ENCODE measurements at places on chromosomes 16 and 17.

- DNase-seq = no peak
Measured at GRCh38 chr16:85901773-85902365, 2.9 kb downstream of the IRF8 start.

GRCh38 chr16:56022818-56023217 is 147.6 kb upstream of the CES5A start:
- no peak for DNase-seq

- DNase-seq = no peak
Measured at GRCh38 chr16:81810361-81810760, 31.3 kb downstream of the PLCG2 start.

- DNase-seq = no peak
Measured at GRCh38 chr16:26102369-26102768, 410.6 kb downstream of the HS3ST4 start.

DNA sequence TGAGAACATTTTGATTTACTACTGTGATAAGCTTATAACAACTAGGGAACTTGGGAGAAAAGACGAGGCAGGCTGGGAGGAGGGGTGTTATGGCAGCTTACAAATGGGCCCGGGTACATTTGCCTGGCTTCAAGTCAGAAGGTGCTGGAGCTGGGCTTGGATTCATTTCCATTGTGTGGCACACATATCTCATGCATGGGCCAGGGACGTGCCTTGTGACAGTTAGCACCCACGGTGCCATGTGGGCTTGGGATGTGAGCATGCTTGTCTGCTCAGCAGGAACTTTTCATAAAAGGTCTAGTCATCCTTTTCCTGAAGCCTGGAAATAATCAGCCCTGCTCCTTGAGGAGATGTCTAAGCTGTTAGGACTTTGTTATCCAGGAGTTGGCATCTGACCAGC is 572.2 kb downstream of the CDH13 start:
- DNase-seq = no peak

GRCh38 chr16:79542237-79542774 is 58.2 kb downstream of the MAF start:
- DNase-seq = no peak

DNA sequence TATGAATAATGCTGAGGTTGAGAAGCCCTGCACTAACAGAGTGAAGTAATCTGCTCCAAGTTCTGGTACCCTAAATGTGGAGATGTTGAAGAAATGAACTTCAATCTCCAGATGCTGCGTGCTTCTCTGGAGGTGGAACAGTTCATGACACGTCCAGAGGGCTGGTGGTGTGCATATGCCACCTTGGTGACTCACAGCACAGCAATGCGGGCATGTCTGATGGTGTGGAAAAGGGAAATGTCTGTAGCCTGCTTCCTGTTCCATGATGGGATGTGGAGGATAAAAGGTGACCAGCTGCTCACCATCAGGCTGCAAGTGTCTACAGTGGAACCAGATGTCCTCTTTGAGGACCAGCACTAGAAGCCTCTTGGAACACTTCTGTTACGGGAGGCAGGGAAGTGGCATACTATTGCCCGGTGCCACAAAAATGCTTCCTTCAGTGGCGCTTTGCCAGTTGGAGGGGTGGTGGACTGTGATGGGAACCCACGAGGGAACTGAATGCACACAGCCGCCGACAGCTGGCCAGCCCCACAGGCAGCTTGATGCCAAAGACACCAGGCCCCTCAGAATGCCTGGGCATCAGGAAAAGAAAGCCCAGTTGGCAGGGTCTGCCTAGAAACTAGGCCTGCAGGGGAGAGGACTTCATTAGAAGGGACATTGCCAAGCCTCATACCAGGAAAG is 19.9 kb downstream of the SNX11 start:
- DNase-seq = no peak

DNA sequence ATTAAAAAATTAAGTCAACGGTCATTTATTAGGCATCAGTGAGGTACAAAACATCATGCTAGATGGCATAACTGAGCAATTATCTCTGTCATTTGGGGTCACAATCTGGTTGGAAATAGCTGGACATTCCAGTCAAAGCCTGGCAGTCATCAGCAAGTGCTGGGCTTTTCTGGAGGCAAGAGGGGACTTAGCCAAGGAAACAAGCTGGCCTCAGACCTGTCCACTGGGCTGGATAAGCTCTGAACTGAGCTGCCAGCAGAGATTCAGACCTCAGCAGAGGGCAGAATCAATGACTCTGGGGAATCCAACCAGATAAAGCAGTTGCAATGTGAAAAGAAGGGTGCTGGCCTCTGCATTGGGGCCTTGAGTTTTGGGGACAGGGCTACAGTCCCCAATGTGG is 161.9 kb upstream of the NOL11 start:
- no peak for DNase-seq

DNA sequence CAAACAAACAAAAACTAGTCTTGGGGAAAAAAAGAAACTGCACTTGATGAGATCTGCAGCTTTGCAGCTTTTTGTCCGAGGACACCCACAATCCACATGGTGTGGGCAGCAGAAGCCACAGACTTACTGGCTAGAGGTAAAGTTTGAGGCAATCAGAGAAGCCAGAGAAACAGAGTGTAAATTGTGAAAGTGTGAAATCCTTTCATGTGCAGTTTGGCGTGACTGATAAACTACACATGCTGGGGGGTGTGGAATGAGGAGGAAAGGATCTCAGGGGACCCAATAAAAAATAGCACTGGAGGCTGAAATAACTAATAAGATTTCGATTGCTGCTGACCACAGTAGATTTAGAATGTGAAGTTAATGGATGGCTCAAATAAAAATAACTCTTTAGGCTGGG is 42.4 kb upstream of the HOXB13 start:
- no peak for DNase-seq

DNA sequence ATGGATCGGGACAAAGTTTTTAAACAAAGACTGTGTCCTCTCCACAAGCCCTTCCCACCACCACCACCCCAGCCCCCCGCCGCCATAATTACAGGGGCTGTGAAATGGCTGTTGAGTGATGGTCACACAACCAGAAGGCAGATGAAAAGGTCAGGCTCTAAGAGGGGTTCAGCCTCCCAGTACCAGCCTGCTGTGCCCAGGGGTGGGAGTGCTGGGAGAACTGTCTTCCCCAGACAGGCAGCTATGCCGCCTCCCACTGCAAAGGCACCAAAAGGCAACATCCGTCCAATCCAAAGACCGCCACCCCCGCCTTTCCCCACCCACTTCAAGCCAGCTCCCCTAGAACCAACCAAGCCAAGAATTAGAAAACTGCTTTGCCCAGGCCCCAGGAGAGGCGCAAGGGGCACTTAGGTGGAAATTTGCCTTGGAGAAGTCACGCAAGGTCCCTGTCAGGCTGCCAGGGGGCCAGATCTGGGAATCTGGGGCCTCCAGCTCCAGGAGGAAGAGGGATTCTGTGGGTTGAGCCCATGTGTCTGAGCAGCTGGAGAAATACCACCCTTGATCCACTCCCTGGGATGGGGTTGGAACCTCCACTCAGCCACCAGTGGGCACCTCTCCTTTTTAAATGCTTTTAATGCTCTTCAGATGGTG is 14.4 kb downstream of the CARHSP1 start:
- DNase-seq = no peak

DNA sequence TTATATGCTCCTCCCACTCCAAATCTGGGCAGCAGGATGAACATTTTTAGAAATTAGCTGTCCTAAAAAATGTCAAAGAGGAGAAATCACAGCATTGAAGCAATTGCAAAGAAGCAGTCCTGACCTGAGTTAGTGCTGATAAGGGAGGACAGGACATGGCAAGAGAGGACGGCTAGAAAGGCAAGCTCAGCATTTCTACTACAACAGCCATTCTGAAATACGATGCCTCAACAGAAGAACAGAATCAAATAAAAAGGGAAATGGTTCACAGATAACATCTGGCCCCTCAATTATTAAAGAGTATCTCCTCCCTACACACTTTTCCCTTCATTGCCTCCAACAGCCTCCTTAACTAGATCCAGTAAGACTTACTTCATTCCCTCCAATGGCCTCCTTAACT is 18.3 kb downstream of the VPS53 start:
- no peak for DNase-seq

GRCh38 chr16:6232056-6232455 is 1100.6 kb upstream of the RBFOX1 start:
- DNase-seq = no peak

GRCh38 chr16:27503662-27504061 is 46.1 kb downstream of the GTF3C1 start:
- DNase-seq = no peak

GRCh38 chr17:45241328-45242028 is 19.8 kb downstream of the FMNL1 start:
- no peak for DNase-seq

- DNase-seq = no peak
Measured at GRCh38 chr17:62687997-62688396, 60.5 kb downstream of the MRC2 start.

Data from NCI-H1092 (cell line).